ENCODE measurements at places on chromosomes 1 and 21.

- DNase-seq = no peak
Measured at GRCh38 chr1:53902235-53903138, 8.5 kb downstream of the DIO1 start.

DNA sequence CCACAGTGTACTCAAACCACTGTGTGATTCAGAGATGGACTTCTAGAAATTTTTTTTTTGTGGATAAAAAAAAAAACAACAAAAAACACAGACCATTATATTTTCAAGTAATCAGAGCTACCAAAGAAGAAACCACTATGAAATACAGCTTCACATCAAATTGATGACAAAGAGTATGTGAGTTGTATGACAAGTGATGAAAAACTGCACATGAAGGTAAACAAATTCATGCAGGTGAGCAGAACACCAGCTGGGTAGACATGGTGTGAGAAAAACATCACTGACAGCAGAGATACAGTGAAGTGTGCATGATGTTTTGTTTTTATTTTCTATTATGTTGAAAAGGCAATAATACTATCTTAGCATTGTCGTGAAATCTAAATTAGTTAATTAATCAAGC lies 8.0 kb upstream of the PTPRC start:
- no peak for DNase-seq

DNA sequence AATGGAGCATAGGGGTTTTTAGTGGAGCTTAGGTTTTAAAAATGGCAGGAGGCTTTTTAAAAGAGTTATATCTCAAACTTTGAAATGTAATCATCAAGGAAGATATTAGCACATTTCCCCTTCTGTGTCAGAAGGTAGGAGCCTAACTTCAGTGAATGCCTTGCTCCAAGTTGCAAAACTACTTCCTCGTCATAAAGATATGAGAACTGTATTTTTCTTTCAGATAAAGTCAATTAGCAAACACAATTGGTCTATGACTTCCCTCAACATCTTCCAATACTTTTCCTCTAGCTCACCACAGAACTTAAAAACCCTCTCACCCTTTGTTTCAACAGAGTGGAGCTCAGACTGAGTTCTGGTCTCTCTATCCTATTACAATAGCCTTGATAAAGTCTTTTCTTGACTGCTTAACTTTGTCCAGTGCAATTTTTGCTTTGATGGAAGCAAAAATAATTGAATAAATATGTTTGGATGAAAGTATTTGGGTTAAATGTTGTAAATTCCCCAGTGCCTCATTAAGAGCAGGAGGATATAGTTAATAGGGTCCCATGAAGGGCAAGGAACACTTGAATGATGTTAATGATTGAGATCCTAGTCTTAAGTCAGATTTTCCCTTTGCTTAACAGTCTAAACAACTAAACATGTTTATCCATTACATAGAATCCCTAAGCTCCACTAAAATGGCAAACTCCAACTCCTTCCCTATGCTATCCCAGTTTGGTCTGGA lies 58.9 kb downstream of the TNFSF18 start:
- DNase-seq = no peak

DNA sequence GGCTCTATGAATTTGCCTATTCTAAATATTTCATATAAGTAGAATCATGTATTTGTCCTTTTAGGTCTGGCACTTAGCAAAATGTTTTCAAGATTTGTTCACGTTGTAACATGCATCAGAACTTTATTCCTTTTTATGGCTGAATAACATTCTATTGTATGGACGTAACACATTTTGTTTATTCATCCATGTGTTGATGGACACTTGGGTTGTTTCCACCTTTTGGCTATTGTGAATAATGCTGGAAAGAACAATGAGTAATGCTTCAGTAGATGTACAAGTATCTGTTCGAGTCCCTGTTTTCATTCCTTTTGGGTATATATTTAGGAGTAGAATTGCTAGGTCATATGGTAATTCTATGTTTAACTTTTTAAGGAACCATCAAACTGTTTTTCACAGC lies 24.7 kb downstream of the SLC35A3 start:
- no peak for DNase-seq

Data from stimulated activated CD8-positive, alpha-beta memory T cell treated with anti-CD3 and anti-CD28 coated beads, Interleukin-15, amount 100 ng/mL, for 4 hours (primary cell).